ENCODE measurements at places on chromosomes 5 and 9.

GRCh38 chr9:123775289-123776284 is 154.3 kb downstream of the DENND1A start:
- DNase-seq = no peak

GRCh38 chr9:86328156-86328555 is 26.1 kb downstream of the TUT7 start:
- no peak for DNase-seq

DNA sequence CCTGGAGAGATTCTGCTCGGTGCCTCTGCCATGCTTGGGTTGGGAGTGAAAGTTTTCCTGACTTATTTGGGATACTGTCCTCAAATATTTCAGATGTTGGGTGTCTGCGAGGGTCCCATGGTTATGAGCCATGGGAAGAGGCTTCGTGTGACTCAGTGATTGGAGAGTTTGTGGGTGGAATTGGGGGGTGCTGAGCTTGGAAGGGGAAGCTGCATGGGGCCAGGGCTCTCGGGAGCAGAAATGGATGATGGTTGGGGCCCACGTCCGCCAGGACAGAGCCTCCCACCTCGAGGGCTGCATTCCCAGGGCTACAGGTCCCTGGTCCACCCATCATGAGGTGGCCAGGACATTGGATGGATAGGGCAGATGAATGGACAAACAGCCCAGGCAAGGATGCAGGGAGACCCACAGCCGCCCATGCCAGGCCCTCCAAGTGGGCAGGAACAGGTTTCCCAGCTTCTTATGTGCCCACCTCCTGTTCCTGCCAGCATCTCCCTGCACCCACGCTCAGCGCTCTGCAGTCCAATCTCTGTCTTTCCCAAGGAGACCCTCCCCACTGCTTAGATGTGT is 5.5 kb downstream of the OBP2B start:
- no peak for DNase-seq

- no peak for DNase-seq
These were observed 240.3 kb upstream of the GAS1 start for GRCh38 chr9:87187656-87188055.

- DNase-seq = peak; percentile 97
These were observed 295.5 kb upstream of the CLINT1 start for GRCh38 chr5:158154226-158155005.
